ENCODE measurements at places on chromosomes 4 and X. TPM values are rescaled to one million over a fixed set of nuclear protein-coding genes. Genes with fewer than 3 reads are reported as not detected.

PSAPL1 gene
- total RNA-seq = not detected

GPR78 gene
- total RNA-seq = not detected

MAGEA11 gene
- total RNA-seq = not detected

GLOD5 gene
- not detected for total RNA-seq

GRCh38 chr4:151173871-151174270 lies 74.4 kb downstream of the RPS3A start:
- H3K4me3 ChIP-seq = no peak overlapping the region
- no peak overlapping the region for H3K27ac ChIP-seq

GRCh38 chr4:124964852-124965496 lies 252.4 kb upstream of the ANKRD50 start:
- H3K36me3 ChIP-seq = no peaks in the 10 kb centered on the region
- no peak for DNase-seq
- H3K4me3 ChIP-seq = no peak overlapping the region
- H3K4me1 ChIP-seq = no peaks in the 10 kb centered on the region

DNA sequence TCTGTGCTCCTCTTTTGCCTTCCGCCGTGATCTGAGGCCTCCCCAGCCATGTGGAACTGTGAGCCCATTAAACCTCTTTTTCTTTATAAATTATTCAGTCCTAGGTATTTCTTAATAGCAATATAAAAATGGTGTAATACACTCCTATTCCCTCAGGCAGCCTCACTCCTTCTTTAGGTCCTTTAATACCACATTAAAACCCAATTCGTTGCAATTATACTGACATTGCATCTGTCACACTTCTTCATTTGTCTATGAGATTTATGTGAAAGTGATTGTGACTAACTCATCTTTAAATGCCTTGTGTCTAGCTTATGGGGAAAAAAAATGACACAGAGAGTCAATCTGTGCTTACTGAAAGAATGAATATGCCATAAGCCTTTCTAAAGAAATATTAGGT lies 1035.2 kb upstream of the SLIT2 start:
- no peak overlapping the region for H3K27ac ChIP-seq
- DNase-seq = no peak
- H3K27me3 ChIP-seq = no peaks in the 10 kb centered on the region
- no peaks in the 10 kb centered on the region for H3K4me1 ChIP-seq
- no peaks in the 10 kb centered on the region for H3K36me3 ChIP-seq
- no peak overlapping the region for H3K4me3 ChIP-seq

GRCh38 chr4:109164011-109164410 lies 138.4 kb downstream of the COL25A1 start:
- H3K27me3 ChIP-seq = no peaks in the 10 kb centered on the region
- DNase-seq = no peak
- H3K27ac ChIP-seq = no peak overlapping the region
- H3K4me1 ChIP-seq = no peaks in the 10 kb centered on the region
- H3K36me3 ChIP-seq = no peaks in the 10 kb centered on the region

- no peak overlapping the region for H3K27ac ChIP-seq
- H3K36me3 ChIP-seq = no peaks in the 10 kb centered on the region
- no peak overlapping the region for H3K4me3 ChIP-seq
- DNase-seq = no peak
- H3K27me3 ChIP-seq = no peaks in the 10 kb centered on the region
These were observed 34.9 kb downstream of the SMARCA1 start for GRCh38 chrX:129488359-129488758.

GRCh38 chr4:113880240-113881028 lies 99.0 kb downstream of the ARSJ start:
- no peaks in the 10 kb centered on the region for H3K4me1 ChIP-seq
- DNase-seq = no peak
- H3K4me3 ChIP-seq = no peak overlapping the region
- H3K27ac ChIP-seq = no peak overlapping the region

DNA sequence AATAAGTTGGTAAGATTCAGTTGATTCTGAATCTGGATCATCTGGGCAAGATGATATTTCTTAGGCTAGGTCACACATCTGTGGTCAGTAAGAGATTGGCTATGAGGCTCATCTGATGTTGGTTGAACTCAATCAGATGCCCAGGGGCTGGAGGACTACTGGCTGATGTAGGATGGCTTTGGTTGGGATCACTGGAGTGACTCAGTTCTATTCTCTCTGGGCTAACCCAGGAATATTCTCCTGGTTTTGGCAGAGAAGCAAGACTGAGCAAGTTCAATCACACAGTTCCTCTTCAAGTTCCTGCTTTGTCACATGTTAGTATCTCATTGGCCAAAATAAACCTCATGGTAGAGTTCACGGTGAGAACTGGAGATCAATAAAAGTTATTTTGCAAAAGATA lies 902.3 kb upstream of the SLIT2 start:
- no peak for DNase-seq
- H3K27ac ChIP-seq = no peak overlapping the region
- no peaks in the 10 kb centered on the region for H3K4me1 ChIP-seq

DNA sequence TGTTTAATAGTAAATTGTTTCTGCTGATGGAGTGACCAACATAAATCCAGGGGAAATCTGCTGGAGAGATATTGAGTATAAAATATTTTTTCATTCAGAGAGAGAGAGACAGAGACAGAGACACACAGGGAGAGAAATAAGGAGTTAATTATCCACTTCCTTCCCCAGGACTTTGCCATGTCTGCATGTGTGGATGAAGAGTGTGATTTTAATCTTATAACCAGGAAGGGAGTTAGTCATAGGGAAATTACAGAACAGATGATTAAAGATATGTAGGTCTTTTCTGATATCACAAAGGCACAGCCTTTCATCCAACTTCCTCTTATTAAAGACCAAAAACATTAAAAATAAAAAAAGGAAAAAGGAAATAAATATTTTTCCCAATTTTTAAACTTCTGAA lies 526.3 kb downstream of the SPRY1 start:
- no peak overlapping the region for H3K27ac ChIP-seq
- no peak for DNase-seq
- H3K4me3 ChIP-seq = no peak overlapping the region
- H3K4me1 ChIP-seq = no peaks in the 10 kb centered on the region

GRCh38 chr4:76430519-76431388 lies 4.3 kb upstream of the SHROOM3 start:
- no peak for DNase-seq
- no peak overlapping the region for H3K27ac ChIP-seq
- H3K27me3 ChIP-seq = no peaks in the 10 kb centered on the region
- no peak overlapping the region for H3K4me3 ChIP-seq

- H3K27me3 ChIP-seq = no peaks in the 10 kb centered on the region
- H3K27ac ChIP-seq = no peak overlapping the region
- no peaks in the 10 kb centered on the region for H3K4me1 ChIP-seq
- no peak for DNase-seq
- H3K36me3 ChIP-seq = no peaks in the 10 kb centered on the region
- no peak overlapping the region for H3K4me3 ChIP-seq
These were observed 47.9 kb downstream of the ARHGAP24 start for GRCh38 chr4:85522836-85523235.

DNA sequence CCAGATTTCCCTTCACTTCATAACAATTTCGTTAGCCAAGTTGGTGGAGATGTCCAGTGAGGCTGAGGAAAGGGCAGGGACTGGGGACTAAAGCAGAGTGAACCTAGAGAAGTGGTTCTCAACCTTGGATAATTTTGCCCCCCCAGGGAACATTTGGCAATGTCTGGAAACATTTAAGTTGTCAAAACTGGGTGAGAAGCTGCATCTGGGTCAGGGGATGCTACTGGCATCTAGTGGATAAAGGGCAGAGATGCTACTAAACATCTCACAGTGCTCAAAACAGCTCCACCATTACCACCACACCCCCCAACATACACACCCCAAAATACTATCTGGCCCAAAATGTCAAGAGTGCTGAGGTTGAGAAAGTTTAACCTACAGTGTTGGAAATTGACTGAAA lies 32.0 kb upstream of the FGF16 start:
- H3K27me3 ChIP-seq = no peaks in the 10 kb centered on the region
- no peak for DNase-seq
- no peaks in the 10 kb centered on the region for H3K4me1 ChIP-seq
- no peak overlapping the region for H3K4me3 ChIP-seq
- no peaks in the 10 kb centered on the region for H3K36me3 ChIP-seq

DNA sequence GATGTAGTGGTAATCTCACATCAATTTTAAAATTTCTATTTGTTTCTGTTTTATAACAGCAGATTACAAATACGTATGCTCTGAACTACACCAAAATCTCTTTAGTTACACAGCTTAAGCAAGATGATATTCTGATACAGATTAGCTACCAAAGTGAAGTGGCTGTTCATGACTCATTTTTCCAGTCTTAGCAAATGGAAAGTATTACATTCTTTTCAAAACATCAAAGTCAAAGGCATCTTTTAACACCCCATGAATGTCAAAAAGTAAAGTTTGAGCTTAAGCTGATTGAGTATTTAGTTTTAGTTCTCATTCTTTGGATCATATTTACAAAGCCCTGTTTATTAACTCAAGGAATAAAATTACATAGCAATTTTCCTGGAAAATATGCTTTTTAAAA lies 6.6 kb upstream of the HPGDS start:
- no peaks in the 10 kb centered on the region for H3K27me3 ChIP-seq
- H3K4me3 ChIP-seq = no peak overlapping the region
- no peak for DNase-seq

All from CD8-positive, alpha-beta memory T cell (primary cell).